Stimulated activated CD8-positive, alpha-beta memory T cell treated with anti-CD3 and anti-CD28 coated beads, Interleukin-15, amount 100 ng/mL, for 4 hours (primary cell): ENCODE measurements at places on chromosomes 4 and X.

DNA sequence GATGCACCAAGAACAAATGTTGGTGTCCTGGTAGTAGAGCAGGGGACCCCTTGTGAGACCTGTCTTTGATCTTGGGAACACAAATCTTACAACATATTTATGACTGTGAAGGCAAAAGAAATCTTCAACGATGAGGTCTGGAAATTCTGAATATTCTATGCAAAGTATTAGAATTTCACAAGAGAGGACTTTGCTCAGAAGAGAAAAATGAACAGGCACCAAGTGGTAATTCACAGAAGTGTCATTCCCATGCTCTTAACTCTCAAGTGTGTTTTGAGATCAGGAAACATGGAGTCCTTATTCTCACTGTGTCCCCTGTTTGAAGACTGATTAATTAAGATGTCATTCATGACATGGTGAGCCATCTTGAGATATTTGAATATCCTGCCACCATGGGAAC is 52.5 kb downstream of the COQ2 start:
- DNase-seq, result no peak

DNA sequence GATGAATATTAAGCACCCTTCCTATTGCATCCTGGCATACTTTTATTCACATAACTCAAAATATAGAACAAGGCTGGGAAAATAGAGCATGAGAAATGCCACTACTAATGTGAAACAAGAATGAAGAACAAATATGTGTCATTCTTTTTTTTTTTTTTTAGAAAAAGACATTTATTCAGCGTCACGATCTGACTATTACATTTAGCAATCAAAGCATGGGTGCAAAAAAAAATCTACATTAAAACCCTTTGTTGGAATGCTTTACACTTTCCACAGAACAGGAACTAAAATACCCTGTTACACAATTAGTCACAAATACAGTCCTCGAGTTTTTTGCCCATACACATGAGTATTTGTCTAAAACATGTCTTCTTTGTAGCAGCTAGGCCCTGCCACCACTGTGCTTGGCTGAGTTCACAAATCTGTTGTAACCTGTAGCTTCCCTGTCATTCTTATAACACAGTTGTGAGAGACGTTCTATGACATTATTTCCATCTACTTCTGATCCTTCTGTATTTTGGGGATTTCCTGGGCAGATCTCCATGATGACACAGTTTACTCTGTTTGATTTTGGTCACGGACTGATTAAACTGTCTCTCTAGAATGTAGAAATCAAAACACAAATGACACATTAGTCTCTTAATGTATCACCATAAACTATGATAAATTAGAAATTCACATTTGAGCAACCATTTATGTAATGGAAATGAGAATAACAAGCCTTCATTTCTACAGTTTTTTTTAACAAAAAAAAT is 9.4 kb upstream of the TET2 start:
- DNase-seq, result no peak

DNA sequence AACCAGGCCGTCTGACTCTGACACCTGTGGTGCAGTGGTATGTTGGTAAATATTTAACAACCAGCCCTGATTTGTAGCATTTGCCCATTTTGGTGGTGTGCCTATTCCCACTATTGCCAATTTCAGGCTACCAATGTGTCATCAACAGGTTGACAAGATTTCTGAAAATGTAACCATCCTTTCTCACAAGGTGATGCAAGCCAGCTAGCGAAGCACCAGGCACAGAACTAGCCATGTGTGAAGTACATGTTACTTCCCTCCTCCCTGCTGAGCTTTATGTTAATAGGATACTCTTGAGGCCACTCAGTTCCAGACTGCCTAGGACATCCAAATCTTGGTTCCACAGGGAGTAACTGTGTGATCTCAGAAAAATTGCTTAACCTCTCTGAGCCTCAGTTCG is 7.2 kb upstream of the MAMLD1 start:
- no peak for DNase-seq

- DNase-seq, result no peak
Observed at GRCh38 chr4:19739101-19739651, 512.5 kb upstream of the SLIT2 start.

- DNase-seq, result no peak
Observed at GRCh38 chr4:107987916-107988762, 1.6 kb upstream of the HADH start.

DNA sequence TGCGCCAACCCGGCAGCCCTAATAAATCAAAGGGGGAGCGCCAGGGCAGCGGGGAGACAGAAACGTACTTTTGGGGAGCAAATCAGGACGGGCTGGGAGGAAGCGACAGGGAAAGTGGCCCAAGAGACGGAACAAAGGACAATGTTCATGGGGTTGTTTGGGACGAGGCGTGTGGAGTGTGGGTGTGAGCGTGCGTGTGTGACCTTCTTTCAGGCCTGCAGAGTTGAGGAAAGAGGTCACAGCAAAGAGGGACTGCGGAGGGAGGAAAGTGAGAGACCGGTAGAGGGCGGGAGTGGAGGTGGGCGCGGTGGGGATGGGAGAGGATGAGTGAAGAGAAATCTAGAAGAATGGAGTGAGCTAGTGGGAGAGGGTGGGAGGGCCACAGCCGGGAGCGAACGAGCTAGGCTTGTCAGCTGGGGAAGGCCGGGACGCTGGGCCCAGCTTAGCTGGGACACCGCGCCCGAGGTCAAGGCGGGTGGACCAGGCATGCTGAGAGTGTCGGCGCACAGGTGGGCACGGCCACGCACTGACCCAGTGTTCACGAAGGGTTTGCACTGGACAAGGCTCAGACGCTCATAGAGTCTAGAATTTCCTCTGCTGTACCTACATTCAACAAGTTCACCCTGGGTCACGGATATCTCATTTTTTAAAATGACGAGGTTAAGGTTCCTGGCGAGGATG is 14.7 kb upstream of the PITX2 start:
- no peak for DNase-seq

- DNase-seq, result no peak
Observed at GRCh38 chr4:95505151-95505550, 43.6 kb downstream of the UNC5C start.

GRCh38 chr4:165208221-165208652 is 876 bp downstream of the KLHL2 start:
- DNase-seq, result no peak

DNA sequence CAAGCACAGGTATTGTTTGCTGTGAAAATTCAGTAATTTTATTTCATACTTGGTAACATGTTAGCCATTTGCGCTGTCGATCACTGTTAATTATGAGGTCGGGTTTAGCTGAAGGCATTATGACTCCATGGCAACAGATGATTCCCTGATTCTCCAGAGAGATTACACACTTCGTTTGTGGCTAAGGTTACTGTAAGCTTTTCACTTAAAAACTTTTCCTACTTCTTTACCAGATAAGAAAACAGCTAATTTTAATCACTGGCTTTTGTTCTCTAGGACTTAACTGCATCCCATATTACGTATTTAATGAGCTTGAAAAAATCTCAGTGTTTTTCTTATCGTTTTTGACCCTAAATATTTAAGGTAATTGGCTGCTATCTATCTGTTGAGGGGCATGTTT is 2.1 kb downstream of the GSTCD start:
- no peak for DNase-seq

GRCh38 chr4:16687845-16688244 is 210.6 kb downstream of the LDB2 start:
- no peak for DNase-seq

GRCh38 chrX:110407910-110408545 is 49.4 kb downstream of the RTL9 start:
- DNase-seq, result no peak
